ENCODE measurements at places on chromosomes 11 and 22.

DNA sequence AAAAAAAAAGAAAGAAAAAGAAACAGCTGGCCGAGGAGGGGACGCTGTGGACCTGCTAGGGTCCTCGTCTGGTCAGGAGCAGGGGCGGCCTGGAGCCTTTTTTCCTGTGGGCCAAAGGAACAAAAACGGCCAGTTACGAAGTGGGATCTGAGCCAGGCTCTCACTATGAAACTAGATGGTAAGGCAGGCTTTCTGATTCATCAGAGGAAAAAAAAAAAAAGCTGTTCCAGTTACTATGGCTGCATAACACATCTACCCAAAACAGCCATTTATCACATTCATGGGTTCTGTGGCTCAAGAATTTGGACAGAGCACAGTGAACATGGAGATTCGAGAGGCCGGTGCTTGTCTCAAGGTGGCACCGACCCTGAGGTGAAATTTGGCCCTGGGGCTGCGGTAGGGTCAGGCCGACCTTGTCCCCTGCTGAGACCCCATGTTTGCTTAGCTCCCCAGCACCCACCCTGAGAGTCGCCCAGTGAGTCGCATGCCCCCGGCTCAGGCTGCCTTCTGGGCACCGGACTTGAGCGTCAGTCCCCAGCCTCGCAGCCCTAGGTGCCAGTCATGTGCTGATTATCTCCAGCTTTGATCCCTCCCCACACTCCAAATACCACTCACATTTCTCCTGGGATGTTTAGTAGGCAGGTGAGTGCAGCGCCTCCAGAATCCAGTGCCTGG, 34.2 kb downstream of the MRGPRD start:
- no peak for DNase-seq

GRCh38 chr11:75376175-75376574, 23.1 kb upstream of the RPS3 start:
- DNase-seq, result no peak

DNA sequence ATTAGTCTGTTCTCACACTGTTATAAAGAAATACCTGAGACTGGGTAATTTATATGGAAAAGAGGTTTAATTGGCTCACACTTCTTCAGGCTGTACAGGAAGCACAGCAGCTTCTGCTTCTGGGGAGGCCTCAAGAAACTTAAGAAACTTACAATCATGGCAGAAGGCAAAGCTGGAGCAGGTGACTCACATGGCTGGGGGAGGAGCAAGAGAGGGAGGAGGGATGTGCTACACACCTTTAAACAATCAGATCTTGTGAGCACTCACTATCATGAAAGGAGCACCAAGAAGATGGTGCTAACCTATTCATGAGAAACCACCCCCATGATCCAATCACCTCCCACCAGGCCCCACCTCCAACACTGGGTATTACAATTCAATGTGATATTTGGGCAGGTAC, 381.6 kb downstream of the ETS1 start:
- DNase-seq, result no peak

DNA sequence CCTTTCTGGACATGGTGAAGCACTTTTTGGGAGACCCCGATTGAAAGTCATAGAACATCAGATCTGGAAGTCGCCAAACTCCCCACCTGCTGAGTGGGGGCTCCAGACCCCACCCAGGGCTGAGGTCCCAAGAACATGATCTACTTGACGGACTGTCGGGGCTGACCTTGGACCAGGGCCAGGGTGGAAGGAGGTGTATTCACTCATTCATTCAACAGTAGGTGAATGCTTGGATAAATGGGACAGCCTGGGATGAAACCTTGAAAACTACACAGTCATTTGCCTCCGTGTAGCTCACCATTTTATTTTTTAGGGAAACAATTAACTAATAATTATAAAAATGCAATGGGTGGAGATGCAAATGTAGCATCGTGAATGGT, 629.0 kb downstream of the BRD1 start:
- DNase-seq, result no peak

GRCh38 chr11:103586756-103587155, 449.7 kb upstream of the DDI1 start:
- no peak for DNase-seq
